ENCODE measurements at places on chromosomes 11 and 22. TPM values are rescaled to one million over a fixed set of nuclear protein-coding genes. Genes with fewer than 3 reads are reported as not detected.
A peak's percentile ranks its signal among the peaks of the same experiment; 100 is the strongest.

GRCh38 chr11:132993991-132994502 lies 538.3 kb downstream of the OPCML start:
- H3K27me3 ChIP-seq, result peaks cover 20% of the 10 kb centered on the region
- H3K4me3 ChIP-seq, result no peak overlapping the region
- H3K27ac ChIP-seq, result no peak overlapping the region
- no peaks in the 10 kb centered on the region for H3K4me1 ChIP-seq
- H3K36me3 ChIP-seq, result no peaks in the 10 kb centered on the region
- no peak for DNase-seq

Gene CBX7
- 8.6 TPM for total RNA-seq

Gene KCNC1
- not detected for total RNA-seq

DNA sequence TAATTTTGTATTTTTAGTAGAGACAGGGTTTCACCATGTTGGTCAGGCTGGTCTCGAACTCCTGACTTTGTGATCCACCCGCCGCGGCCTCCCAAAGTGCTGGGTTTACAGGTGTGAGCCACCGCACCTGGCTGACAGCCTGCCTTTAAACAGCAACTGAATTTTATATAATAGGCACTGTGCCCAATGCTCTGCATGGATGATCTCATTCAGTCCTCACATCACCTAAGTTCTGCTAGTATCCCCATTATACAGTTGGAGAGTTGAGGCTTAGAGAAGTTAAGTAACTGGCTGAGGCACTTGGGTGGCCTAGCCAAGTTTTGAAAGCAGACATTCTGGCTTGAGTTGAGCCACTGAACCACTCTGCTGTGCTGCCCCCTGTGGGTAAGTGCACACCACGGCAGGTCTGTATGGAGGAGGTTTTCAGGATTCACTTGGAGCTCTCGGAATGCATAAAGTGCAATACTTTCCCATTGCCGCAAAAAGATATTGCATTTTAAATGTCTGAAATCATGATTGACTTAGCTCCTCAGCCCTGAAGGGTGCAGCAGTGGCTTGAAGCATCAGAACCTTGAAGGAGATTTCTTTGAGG lies 112.4 kb downstream of the LDLRAD3 start:
- H3K27ac ChIP-seq, result no peak overlapping the region
- H3K36me3 ChIP-seq, result no peaks in the 10 kb centered on the region
- H3K4me3 ChIP-seq, result no peak overlapping the region
- H3K27me3 ChIP-seq, result no peaks in the 10 kb centered on the region
- no peaks in the 10 kb centered on the region for H3K4me1 ChIP-seq

Gene MMP20
- total RNA-seq, result not detected

GRCh38 chr11:95229993-95230809 lies 801 bp downstream of the SESN3 start:
- H3K4me3 ChIP-seq, result peak overlapping the region; percentile 68
- 0 out of 2 replicates have a peak, but pooled peaks cover 10% of the 10 kb centered on the region for H3K4me1 ChIP-seq
- peaks cover 56% of the 10 kb centered on the region for H3K27me3 ChIP-seq
- no peak overlapping the region for H3K27ac ChIP-seq

Gene KCNJ11
- 1.8 TPM for total RNA-seq

GRCh38 chr11:11293798-11294550 lies 59.1 kb downstream of the CSNK2A3 start:
- H3K4me3 ChIP-seq, result no peak overlapping the region
- H3K4me1 ChIP-seq, result no peaks in the 10 kb centered on the region
- H3K27me3 ChIP-seq, result no peaks in the 10 kb centered on the region
- no peak for DNase-seq

Gene NPAS4
- total RNA-seq, result not detected

Gene OR5D14
- total RNA-seq, result not detected

DNA sequence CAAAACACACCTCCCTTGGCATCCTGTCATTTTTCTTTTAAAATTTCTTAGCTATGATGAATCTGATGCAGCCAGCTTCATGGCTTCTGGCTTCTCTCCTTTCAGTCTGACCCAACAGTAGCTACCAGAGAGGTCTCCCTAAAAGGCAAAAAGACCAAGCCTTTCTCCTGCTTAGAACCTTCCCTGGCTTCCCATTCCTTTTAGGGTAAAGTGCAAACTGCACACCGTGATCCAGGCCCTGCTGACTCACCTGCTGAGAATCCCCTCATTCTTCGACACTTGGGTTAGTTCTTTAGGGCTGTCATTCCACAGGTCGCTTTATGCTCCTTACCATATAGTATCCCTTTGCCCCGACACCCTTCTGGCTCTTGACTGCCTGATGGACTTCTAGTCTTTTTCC lies 362.4 kb downstream of the MIAT start:
- H3K4me1 ChIP-seq, result no peaks in the 10 kb centered on the region
- no peak overlapping the region for H3K27ac ChIP-seq
- no peak overlapping the region for H3K4me3 ChIP-seq
- no peaks in the 10 kb centered on the region for H3K36me3 ChIP-seq
- DNase-seq, result no peak

DNA sequence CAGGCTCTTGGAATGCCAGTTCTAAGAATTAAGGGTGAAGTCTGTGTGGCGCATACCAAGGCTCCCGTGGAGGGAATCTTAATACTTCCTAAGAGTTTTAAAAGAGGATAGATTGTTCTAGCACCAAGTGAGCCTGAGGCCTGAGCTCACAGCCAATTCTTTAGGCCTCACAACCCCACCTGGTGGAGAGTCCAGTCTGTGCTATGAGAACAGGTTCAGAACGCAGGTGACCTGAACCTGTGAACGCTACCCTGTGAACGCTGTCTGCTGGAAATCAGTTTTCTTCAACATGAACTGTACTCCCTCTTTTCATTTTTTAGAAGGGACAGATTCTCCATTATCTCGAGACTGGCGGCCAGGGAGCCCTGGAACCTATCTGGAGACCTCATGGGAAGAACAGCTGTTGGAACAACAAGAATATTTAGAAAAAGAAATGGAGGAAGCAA lies 43.2 kb upstream of the DLAT start:
- H3K4me1 ChIP-seq, result peaks cover 35% of the 10 kb centered on the region
- H3K27ac ChIP-seq, result peak overlapping the region; percentile 24
- no peak overlapping the region for H3K4me3 ChIP-seq
- H3K27me3 ChIP-seq, result no peaks in the 10 kb centered on the region
- H3K36me3 ChIP-seq, result no peaks in the 10 kb centered on the region

DNA sequence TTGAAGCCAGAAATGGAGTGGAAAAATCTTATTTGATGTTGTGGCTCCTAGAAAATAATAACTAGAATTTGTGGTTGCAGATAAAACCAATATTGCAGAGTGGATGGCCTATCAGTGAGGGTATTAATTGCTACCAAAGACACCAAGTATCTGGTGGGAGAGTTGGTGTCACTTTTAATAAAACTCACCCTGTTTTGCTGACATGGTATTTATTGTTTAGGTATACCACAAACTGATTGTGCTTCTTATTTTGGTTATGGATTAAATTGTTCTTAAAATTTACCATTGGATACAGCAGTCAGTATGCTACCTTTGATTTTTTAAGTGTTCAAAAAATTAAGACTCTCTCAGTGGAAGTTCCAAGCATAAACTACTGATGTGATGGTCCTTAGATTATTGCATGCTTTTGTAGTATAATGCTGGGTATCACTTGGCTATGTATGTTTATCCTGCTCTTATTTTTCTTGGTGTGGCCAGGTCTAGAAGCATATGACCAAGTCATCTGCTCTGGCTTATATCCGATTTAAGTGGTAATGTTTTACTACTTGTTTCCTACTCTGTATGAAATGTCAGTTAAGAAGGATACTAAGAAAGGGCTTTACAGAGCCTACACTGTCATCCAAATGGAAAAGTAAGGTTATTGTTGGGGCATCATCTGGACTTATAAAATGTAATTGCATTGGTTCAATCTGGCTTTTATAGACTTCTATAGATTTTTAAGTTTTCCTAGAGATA lies 101.6 kb downstream of the ARHGAP42 start:
- no peaks in the 10 kb centered on the region for H3K27me3 ChIP-seq
- no peak for DNase-seq
- peaks cover 29% of the 10 kb centered on the region for H3K4me1 ChIP-seq
- H3K36me3 ChIP-seq, result no peaks in the 10 kb centered on the region
- H3K4me3 ChIP-seq, result no peak overlapping the region
- H3K27ac ChIP-seq, result peak overlapping the region; percentile 48

Gene RAG1
- 0.23 TPM for total RNA-seq

Gene MS4A3
- total RNA-seq, result not detected

Gene CDKN1C
- total RNA-seq, result 12.0 TPM

Gene ACR
- total RNA-seq, result not detected

DNA sequence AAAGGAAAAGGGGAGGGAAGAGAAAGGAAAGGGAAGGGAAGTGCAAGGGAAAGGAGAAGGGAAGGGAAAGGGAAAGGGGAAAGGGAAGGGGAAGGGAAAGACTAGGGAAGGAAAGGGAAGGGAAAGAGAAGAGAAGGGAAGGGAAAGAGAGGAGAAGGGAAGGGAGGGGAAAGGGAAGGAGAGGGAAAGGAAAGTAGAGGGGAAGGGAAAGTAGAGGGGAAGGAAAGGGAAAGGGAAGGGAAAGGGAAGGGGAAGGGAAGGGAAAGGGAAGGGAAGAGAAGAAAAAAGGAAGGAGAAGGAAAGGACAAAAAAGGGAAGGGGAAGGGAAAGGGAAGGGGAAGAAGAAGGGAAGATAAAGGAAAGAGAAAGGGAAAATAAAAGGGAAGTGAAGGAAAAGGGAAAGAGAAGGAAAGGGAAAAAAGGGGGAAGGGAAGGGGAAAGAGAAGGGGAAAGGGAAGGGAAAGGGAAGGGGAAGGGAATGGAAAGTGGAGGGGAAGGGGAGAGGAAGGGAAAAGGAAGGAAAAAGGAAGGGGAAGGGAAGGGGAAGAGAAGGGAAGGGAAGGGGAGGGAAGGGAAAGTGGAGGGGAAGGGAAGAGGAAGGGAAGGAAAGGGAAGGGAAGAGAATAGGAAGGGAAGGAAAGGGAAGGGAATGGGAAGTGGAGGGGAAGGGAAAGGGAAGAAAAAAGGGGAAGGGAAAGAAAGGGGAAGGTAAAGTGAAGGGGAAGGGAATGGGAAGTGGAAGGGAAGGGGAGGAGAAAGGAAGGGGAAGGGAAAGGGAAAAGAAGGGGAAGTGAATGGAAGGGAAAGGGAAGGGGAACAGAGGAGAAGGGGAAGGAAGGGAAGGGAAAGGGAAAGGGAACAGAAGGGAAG lies 138.2 kb downstream of the SPATA19 start:
- no peak overlapping the region for H3K4me3 ChIP-seq
- H3K27me3 ChIP-seq, result no peaks in the 10 kb centered on the region
- no peaks in the 10 kb centered on the region for H3K4me1 ChIP-seq
- H3K27ac ChIP-seq, result no peak overlapping the region
- H3K36me3 ChIP-seq, result no peaks in the 10 kb centered on the region
- DNase-seq, result no peak

Gene FADD
- total RNA-seq, result 93.9 TPM

GRCh38 chr22:43968614-43969013 lies 13.4 kb downstream of the SAMM50 start:
- no peak overlapping the region for H3K4me3 ChIP-seq
- H3K27me3 ChIP-seq, result no peaks in the 10 kb centered on the region
- H3K4me1 ChIP-seq, result no peaks in the 10 kb centered on the region
- H3K27ac ChIP-seq, result no peak overlapping the region
- peaks cover 24% of the 10 kb centered on the region for H3K36me3 ChIP-seq
- DNase-seq, result no peak

DNA sequence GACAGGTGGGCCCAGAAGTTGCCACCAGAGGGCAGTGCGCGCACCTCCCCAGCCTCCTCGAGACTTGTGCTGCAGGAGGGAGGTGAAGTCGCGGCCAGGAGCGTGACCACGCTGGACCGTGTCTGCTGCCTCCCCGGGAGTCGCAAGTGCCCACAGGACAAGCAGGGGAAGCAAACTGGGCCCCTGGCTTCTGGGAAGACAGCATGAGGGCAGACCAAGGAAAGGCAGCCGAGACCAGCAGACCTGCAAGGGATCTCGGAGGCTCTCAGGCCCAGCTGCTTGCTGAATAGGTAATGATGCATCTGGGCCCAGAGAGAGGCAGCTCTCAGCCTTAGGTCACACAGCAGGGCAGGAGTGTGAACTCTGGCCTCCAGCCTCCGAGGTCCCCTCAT lies 17.0 kb upstream of the IL2RB start:
- no peak overlapping the region for H3K27ac ChIP-seq
- no peaks in the 10 kb centered on the region for H3K27me3 ChIP-seq
- peak; percentile 75 for DNase-seq
- peaks cover 11% of the 10 kb centered on the region for H3K4me1 ChIP-seq

DNA sequence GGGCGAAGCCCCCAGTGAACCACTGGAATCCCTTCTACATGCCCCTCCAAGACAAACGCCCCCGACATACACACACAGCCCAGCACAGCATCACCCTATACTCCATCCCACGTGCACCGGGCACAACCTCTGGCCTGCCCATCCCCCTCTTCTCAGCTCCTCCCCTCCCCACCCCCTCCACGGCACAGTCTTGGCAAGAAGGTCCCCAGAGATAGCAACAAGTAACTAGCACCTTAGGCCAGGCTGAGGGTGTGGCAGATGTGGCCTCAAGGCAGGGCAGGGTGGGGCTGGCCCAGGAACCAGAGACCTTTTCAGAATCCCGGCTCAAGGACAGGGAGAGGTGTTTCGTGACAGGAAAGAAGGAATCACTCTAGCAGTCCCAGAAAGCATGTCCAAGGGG lies 54.3 kb downstream of the CYTH4 start:
- DNase-seq, result peak; percentile 67
- H3K27ac ChIP-seq, result peak overlapping the region; percentile 99
- H3K27me3 ChIP-seq, result no peaks in the 10 kb centered on the region
- no peaks in the 10 kb centered on the region for H3K36me3 ChIP-seq
- H3K4me3 ChIP-seq, result peak overlapping the region; percentile 24
- H3K4me1 ChIP-seq, result peaks cover 46% of the 10 kb centered on the region

DNA sequence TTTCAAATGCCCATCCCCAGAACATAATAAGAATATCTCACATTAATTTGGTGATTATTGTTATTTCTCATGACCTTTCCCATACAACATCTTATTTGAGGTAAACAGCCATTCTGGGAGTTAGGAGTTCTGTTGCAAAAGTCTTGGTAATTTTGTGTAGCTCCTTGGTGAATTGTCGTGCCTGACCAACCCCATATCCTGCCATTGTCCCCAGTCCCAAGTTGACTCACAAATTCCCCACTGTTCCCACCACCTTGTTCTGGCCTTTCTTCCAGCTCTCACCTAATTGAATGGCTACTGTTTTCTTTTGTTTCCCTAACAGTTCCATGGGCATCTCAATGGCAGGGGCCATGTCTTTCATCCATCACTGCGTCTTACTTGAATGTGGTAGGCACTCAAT lies 8.0 kb downstream of the MTNR1B start:
- no peak overlapping the region for H3K27ac ChIP-seq
- DNase-seq, result no peak
- peaks cover 11% of the 10 kb centered on the region for H3K27me3 ChIP-seq
- H3K4me3 ChIP-seq, result no peak overlapping the region

Gene PYGM
- total RNA-seq, result 0.95 TPM

- DNase-seq, result peak; percentile 35
- H3K27ac ChIP-seq, result peak overlapping the region; percentile 21
- H3K36me3 ChIP-seq, result peaks cover 22% of the 10 kb centered on the region
- H3K4me1 ChIP-seq, result peaks cover 57% of the 10 kb centered on the region
- H3K27me3 ChIP-seq, result no peaks in the 10 kb centered on the region
- no peak overlapping the region for H3K4me3 ChIP-seq
These were observed 20.9 kb downstream of the ATXN10 start for GRCh38 chr22:45692549-45692948.

Gene RIC3
- not detected for total RNA-seq

GRCh38 chr11:111335549-111335948 lies 37.2 kb downstream of the POU2AF3 start:
- H3K36me3 ChIP-seq, result no peaks in the 10 kb centered on the region
- H3K27me3 ChIP-seq, result peaks cover 23% of the 10 kb centered on the region
- H3K27ac ChIP-seq, result no peak overlapping the region
- H3K4me3 ChIP-seq, result no peak overlapping the region

Gene LDHAL6A
- total RNA-seq, result not detected

- H3K36me3 ChIP-seq, result no peaks in the 10 kb centered on the region
- no peaks in the 10 kb centered on the region for H3K4me1 ChIP-seq
- no peak overlapping the region for H3K4me3 ChIP-seq
- no peak overlapping the region for H3K27ac ChIP-seq
- DNase-seq, result no peak
These were observed 154.6 kb downstream of the BRD1 start for GRCh38 chr22:49673048-49673447.

Measured in PC-3 (cell line).